ENCODE measurements at places on chromosomes 3 and 15. TPM values are rescaled to one million over a fixed set of nuclear protein-coding genes. Genes with fewer than 3 reads are reported as not detected.
A peak's percentile ranks its signal among the peaks of the same experiment; 100 is the strongest.

ARRDC4 gene
- 15.9 TPM for total RNA-seq

MLH1 gene
- 49.3 TPM for total RNA-seq

MRPS11 gene
- total RNA-seq: 75.2 TPM

PP2D1 gene
- not detected for total RNA-seq

CYP8B1 gene
- not detected for total RNA-seq

EPHB1 gene
- 1.4 TPM for total RNA-seq

WNT7A gene
- total RNA-seq: not detected

GUCA1C gene
- total RNA-seq: not detected

TMCO5A gene
- not detected for total RNA-seq

WNT5A gene
- total RNA-seq: 6.9 TPM

GOLGA6L7 gene
- not detected for total RNA-seq

RPL22L1 gene
- 11.7 TPM for total RNA-seq

TM6SF1 gene
- total RNA-seq: 5.0 TPM

RYR3 gene
- not detected for total RNA-seq

- DNase-seq: no peak
Measured at GRCh38 chr3:13788522-13789424, 91.1 kb downstream of the WNT7A start.

DNA sequence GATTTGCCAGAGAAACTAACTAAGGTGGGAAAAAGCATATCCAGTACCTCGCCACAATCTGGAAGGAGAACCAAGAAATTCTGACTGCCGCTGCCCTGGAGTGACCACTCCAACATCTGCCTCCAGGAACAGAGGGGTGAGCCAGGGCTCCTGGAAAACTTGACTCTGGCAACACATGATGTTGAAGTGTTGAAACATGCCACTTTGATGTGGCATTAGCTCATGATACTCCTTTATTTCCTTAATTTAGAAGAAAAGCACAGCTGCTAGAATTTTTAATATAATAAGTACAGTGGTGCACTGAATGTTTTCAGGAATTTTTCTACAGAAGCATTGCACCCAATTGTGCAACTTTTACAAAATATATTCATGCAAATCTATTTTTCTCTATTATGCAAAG is 109.9 kb upstream of the BCL6 start:
- DNase-seq: no peak

DNA sequence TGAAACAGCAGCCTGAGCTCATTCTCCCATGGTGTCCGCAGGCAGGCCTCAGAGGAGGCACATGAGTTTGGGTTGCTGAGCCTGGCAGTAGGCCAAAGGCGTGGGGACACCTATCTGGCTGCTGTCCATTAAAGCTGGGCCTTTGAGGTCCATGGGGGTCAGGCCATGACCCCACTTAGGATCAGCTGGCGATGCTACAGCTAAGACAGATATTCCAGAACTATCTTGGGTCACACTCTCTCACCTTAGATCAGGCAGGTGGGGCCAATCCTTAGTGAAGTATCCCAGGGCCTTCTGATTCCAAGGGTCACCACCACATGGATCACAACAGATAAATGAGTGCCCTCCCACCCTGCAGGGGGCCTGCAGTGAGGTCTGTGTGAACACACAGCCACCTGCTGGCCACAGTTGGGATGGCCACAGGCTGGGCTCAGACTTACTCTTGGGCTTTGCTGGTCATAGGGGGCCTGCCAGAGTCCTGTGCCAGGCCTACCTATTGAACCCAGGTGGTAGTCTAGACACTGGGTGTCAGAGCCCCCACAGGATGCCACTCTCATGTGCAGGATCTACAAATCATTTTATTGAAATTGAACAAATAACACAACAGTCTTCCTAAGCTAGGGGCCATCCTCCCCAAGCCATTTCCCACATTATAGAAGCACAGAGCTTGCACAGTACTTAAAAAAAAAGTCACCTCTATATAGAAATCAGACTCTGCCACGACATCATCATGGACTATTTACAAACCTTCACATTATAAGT is 2.0 kb upstream of the HYAL2 start:
- peak; percentile 91 for DNase-seq

- DNase-seq: no peak
Measured at GRCh38 chr3:197369545-197369944, 71.1 kb upstream of the DLG1 start.

DNA sequence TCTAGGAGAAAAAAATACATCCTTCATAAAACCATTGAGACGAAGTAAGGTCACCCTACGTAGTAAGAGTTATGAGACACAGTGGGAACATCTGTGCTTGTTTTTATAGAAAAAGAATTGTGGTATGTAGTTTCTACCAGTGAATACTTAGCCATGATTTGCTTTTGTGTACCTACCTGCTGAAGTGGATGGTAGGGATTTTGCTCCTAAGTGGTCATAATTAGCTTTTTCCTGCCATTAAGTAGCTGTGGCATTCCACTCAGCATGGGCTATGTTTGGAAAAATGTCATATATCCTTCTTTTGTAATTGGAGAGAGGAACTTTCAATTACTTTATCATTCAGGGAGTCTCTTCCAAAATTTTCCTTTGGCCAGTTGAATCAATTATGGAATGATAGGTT is 63.7 kb downstream of the CHD2 start:
- DNase-seq: no peak

DNA sequence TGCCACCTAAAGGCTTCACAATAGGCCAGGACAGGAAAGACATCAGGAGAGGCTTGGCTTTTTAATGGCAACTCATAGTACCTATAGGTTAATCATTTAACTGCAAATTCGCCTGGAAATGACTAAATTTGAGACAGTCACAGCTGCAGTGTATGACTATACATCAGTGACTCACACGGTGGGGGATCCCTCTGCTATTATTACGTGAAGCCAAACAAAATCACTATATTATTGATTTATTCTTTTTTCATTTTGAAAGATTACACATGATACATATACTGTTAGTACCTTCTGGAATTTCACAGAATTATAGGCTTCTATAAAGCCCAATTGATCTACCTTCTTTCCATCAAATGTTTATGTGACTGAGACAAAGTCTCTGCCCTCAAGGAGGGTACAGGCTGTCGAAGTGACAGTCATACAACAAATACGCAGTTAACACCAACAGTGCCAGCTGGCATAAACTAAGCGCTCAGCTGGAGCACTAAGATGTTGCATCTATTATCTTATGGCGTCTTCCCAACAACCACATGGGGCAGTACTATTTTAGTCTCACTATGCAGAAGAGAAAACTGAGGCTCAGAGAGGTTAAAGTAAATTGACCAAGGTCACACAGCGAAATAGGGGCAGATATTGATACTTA is 82.0 kb upstream of the LMOD3 start:
- no peak for DNase-seq

GRCh38 chr3:10816019-10816862 is at the start of gene SLC6A11:
SLC6A11 (plus strand) TSS chr3:10816228; CDS start chr3:10816266, 38 bp downstream.
- DNase-seq: no peak

DNA sequence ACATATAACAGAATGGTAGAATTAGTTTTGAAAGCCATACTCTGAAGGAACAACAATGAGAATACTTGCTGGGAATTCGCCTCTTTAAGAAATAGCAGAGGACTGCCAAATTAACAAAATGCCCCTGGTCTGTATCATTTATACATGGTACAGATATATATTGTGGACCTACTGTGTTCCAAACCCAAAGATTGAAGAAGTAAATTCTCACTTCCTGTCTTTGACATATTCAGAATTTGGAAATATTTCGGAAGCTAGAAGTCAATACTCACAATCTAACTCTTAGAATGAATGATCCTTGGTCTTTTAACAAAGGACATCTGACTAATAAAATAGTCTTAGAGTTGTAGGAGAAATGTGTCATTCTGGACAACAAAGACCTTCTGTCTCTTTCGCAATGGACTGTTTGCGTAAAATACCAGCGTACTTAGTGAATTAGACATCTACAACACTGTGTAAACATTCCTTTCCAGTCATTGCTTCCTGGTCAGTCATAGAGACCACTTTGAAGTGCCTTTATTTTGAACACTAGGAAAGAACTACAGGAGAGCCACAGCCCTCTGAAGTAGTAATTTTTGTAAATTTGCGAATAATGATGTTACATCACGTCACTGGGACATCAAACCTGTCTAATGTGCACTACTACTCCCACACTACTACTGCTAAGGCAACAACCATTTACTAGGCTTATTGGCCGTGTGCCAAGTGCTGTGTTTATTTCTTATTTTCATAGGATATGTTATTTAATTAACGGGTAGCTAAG is 68.0 kb downstream of the CHL1 start:
- no peak for DNase-seq

DNA sequence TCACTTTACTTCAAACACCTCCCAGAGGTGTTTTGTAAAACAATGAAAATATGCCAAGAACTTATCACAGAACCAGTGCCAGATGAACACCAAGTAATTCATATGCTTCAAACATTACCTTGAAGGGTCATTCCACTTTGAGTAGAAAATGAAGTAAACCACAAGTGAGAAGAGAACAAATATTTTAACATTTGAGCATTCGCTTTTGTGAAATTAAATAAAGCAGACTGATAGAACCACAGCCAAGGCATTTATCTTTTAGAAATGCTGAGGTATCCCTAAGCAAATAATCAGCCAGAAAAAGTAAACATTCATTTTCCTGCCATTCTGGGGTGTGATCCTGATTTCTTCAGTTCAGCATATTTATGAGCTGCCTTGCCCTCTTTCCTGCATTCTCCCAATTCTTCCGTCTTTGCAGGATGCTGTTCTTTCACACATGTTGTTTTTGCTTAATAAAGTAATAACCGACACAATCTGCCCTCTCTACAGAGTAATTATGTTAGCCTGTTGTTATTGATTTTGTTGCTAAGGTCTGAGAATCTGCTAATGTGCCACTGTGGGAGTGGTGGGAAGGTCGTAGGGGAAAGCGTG is 235.6 kb upstream of the TGFBR2 start:
- no peak for DNase-seq

- no peak for DNase-seq
Measured at GRCh38 chr3:74617776-74618175, 3.3 kb upstream of the CNTN3 start.

DNA sequence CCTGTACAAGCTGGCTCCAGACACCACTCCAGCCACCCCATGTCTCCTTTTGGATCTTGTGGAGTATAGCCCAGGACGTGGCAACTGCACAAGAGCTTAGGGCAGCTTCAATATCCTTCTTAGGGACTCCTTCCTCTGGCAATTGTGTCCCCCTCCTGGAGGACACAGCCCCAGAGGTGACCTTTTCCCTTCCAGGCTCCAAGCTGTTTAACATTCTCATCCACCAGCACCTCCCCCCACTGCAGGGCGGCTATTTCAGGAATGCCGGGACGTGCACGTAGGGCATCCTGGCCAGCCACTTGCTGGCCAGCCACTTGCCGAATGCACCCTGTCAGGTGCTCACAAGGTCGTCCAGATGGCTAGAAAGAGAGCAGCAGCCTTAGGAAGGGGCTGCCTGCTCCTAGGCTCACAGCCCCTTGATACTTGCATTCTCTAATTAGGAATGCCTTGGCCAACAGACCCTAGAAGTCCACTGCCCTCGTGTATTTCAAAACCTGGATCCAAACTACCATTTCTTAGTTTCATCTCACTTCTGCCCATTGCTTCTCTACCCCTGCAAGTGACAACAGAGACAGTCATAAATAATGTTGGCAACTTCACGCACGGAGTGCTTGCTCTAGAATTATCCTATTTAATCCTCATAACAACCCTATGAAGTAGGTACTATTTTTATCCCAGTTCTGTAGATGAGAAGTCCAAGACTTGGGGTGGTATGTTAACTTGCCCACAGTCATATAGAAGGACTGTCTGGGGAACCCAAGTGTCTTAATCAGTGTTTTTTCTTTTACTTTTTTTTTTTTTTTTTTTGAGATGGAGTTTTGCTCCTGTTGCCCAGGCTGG is 24.5 kb upstream of the IDH2 start:
- peak; percentile 87 for DNase-seq

DNA sequence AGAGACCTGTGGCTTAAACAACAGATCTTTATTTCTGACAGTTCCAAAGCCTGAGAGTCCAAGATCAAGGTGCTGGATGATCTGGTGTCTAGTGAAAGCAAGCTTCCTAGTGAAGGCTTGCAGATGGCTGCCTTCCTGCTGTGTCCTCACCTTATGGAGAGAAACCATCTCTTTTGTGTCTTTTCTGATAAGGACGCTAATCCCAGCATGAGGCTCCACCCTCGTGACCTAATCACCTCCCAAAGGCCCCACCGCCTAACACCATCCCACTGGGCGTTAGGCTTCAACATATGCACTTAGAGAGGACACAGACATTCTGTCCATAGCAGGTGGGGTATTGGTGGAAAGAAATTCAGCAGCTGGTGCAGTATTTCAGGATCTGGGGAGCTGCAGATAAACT is 19.8 kb upstream of the LYSMD4 start:
- DNase-seq: no peak

GRCh38 chr3:144032531-144033239 is 61.1 kb downstream of the DIPK2A start:
- no peak for DNase-seq

DNA sequence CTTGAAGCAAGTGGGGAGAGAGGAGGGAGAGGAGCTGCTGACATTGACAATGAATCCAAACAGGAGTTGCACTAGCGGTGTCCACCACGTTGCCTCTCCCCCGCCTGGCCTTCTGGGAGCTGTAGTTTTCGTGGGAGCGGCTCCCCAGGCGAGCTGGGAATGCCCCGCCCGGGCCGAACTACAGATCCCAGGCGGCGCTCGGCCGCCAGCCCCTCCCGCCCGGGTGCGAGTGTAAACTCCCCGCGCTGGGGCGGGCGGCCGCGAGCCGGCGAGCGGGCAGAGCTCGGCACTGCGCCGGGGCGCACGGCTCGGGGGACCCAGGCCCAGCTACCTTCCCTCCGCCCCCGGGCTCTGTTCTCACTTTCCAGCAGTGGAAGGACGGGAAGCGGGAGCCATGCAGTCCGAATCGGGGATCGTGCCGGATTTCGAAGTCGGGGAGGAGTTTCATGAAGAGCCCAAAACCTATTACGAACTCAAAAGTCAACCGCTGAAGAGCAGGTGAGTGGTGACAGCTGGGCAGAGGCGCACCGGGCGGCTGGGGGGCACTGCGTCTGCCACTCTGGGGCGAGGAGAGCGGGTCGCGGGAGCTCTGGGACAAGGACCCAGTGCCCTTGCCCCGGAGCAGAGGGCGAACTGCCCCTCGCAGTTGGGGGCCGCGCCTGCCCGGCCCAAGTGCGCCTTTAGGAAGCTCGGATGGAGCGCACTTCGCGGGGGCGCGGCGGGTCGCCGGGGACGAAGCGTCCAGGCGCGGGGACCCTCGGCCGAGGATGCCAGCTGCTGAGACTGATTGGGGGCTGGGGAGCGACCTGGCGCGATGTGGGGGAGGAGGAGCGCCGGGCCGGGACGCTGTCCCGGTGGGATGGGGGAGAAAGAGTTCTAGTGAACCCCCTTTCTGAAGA is at the start of gene MITF:
TSS of gene MITF (plus strand) at position 261 of the 899 bp plus-strand sequence. CDS start at position 395, 134 bp downstream.
- peak; percentile 96 for DNase-seq

- no peak for DNase-seq
Measured at GRCh38 chr3:159804726-159805410, 183.8 kb upstream of the IL12A start.

DNA sequence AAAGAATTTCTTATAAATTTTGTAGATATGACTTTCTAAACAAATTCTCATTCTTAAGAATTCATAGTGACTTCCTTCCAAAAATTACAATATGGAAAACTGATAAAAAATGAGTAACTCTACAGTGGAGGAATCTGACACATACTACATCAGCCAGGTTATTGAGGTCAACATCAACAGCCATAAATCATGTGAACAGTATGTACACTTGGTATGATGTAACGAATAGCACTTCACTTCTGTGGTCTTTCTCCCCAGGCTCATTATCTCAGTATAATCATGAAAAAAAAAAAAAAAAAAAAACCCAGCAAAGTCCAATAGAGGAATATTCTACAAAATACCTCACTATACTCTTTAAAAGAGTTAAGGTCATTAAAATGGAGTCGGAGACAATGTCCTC is 111.2 kb upstream of the SUCLG2 start:
- no peak for DNase-seq

GRCh38 chr3:187016639-187017345 is 86.5 kb downstream of the ST6GAL1 start:
- DNase-seq: no peak
